Nucleus accumbens (tissue), 56 donors: ENCODE measurements at places on chromosomes 1 and 21.

- no peak for DNase-seq
Observed at GRCh38 chr1:95029532-95029931, 43.2 kb downstream of the ALG14 start.

DNA sequence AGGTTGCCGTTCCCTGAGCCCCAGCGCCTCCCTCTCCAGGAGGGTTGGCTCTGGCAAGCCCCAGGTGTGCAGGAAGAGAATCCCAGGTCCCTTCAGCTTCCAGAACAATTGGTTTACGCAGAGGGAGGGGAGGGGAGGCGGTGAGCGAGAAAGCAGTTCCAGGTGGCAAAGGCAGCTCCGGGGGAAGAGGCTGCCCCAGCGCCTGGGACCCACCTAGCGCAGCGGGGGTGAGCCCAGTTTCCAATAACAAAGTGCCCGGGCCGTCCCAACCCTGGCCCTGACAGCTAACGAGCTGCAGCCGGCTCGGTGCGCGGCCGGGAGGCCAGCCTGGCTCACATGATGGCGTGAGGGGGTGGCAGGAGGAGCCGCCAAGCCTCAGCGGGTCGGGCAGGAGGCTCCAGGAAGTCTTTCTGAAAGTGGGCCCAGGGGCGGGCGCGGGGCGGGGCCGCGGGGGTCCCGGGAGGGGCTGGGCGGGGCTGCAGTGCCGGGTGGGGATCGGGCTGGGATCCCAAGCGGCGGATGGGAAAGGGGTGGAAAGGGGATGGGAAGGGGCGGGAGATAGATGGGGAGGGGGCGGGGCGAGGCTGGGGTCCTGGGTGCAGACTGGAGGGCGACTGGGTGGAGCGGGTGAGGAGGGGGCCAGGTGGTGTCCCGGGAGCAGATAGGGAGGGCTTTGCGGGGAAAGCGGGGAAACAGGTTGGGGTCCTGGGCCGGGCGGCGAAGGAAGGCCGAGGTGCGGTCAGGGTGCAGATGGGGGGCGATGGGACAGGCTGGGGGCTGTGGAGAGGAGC is 22.8 kb downstream of the DHRS3 start:
- DNase-seq: no peak

- DNase-seq: no peak
Observed at GRCh38 chr1:213622365-213623063, 365.3 kb upstream of the PROX1 start.

DNA sequence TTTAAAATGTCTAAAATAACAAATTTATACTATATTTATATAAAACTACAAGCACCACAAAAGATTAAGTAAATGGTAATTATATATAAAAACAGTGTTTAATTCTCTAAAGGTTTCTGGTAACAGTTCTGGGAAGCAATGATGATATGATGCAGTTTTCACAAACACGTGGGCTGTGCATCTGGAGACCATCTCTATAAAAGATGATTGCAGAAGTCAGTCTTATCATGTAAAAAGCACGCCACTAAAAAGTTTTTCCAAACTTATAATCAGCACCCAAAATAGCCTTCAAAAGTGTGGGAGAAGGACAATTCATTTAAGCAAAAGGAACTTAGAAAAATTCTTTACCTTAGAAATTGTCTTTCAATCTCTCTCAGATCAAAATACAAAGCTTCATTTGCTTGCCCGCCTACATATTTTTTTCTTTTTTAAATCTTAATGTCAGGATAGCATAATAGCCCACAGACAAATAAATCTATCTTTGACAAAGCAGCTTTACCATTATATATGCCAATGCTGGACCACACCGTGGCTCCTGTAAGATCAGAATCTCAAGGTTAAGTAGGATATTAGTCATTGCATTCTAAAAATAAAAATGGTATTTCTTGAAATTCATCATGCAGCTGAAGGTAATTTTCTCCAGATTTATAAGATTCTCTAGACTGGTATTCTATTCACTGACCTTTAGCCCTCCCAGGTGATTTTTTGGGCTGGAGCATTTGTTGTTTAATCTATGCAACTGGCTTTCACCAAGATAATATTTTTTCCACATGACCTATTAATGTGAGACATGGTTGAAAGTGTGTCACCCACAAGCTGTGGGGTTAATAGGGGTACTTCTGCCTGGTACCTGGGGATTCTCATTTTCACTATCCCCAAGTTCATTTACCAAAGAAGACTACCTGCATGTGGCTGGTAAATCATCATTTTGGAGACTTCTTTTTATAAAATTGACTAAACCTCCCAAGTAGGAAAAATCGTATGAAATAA is 189.6 kb upstream of the ST6GALNAC5 start:
- DNase-seq: no peak

- no peak for DNase-seq
Observed at GRCh38 chr21:37437376-37438080, 71.0 kb downstream of the DYRK1A start.

DNA sequence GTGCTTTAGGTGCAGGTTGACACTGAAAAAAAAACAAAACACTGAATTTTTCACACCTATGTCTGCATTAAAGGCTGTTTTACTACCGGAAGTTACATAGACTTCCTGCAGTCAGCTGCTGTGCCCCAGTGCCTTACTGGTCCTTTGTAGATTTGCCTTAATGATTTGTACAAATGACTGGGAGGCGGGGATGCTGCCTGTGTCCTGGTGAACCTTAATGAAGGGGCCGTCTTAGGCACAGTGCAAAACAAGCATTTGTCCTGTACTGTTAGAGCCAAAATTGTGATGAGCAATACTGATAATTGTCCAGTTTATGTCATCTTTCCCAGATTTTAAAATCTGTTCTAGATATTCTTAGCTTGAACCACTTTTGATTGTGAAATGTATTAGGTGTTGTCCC is 90.9 kb upstream of the PGD start:
- DNase-seq: no peak

DNA sequence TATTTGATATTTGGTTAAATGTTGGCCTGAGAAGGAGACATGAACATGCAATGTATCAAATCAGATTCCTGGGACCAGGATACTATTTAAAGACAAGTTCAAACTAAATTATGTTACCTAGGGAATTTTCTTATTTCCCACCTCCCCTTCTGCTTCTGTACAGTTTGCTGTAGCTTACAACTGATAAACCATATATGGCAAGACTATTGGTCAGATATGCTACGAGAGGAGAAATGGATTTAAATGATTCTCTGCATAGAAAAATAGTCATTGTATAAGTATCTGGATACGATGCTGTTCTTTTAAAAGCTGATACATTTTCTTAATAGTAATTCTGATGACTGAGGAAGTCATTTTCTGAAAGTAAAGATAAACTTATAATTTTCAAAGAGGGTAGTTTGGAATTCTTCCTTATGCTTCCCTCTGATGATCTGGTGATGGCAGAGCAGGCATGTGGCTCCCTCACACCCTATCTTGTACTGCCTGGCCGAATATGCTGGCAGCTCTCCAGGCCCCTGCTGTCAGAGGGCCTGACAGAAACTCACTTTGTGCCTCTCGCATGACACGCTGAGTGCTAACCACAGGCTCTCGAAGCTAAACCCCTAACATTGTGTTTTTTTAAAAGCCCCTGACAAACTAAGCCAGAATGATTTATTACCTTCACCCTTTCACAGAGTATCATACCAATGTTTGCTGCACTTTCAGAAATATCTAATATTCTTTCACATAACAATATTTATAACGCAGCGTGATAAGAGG is 19.4 kb downstream of the RRP15 start:
- DNase-seq: no peak

GRCh38 chr1:183911285-183911684 is 106.4 kb downstream of the RGL1 start:
- DNase-seq: no peak

DNA sequence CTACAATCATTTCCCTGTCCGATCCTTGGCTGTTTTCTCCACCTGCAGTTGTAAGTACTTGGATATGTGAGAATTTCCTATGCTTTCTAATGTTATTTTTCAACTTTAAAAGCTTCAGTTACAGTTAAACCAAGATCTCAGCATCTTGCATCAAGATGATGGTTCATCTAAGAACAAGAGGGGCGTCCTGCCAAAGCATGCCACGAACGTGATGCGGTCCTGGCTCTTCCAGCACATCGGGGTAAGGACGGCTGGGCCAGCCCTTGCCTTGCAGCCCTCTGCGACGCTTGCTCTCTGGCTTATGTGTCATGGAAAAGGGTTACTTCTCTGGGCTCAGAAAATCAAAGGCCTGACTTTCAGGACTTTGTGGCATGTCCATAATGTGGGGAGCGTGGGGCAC is 46.8 kb downstream of the PKNOX1 start:
- DNase-seq: no peak

GRCh38 chr1:62082456-62083363 is 111.9 kb upstream of the L1TD1 start:
- no peak for DNase-seq

GRCh38 chr1:116379674-116380498 is 6.8 kb downstream of the ATP1A1 start:
- DNase-seq: no peak

GRCh38 chr1:233016798-233017197 is 66.4 kb downstream of the NTPCR start:
- DNase-seq: no peak

DNA sequence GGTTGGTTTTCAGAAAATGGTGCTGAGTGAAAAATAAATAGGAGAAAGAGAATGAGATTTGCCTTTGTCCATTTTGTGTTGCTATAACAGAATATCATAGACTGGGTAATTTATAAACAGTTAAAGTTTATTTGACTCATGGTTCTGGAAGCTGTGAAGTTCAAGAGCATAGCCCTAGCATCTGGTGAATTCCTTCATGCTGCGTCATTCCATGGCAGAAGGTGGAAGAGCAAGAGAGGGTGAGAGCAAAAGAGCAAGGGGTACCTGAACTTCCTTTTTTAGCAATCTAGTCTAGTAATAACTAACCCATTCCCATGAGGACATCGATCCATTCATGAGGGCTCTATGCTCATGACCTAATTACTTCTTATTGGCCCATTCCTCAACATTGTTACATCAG is 209.1 kb upstream of the ZP4 start:
- no peak for DNase-seq

DNA sequence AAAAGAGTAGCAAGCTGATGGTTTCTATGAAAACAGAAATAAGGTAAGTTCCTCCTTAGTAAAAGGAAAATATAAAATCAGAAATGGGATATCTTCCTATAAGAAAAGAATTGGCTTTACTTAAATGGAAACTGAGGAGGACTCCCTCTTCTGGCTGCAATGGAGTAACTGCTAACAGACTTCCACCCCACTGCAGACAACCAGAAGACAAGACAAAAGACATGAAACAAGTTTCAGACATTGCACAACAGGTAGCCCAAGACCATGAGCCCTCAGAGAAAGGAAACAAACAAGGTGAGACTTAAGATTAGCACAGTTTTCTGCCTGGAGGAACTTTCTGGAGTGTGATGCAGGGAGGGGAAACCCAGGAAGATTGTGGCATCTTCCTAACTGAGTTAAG is 17.0 kb upstream of the OLFML2B start:
- DNase-seq: no peak

GRCh38 chr1:61605607-61606321 is 119.2 kb downstream of the TM2D1 start:
- no peak for DNase-seq

GRCh38 chr1:1431845-1432273 is 3.6 kb upstream of the VWA1 start:
- DNase-seq: no peak

- DNase-seq: no peak
Observed at GRCh38 chr21:14785679-14786078, 239.6 kb upstream of the SAMSN1 start.

GRCh38 chr1:192776998-192777397 is 31.8 kb upstream of the RGS2 start:
- DNase-seq: no peak

DNA sequence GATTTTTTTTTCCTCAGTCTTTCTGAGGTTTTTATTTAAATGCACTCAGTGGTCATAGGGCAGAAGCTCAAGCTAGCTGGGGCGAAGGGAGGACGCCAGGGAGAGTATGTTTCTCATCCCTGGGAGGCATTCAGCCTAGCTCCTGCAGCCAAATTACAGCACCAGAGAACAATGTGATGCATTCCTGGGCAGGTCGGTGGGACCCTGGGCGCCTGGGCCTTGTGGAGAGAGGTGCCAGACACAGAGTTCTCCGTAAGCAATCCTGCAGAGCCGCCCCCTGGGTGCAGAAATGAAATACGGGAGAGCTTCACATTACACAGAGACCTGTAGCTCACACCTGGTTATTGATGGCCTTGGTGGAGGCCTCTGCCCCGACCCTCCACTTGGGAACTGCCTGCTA is 15.5 kb downstream of the WNT2B start:
- DNase-seq: no peak

DNA sequence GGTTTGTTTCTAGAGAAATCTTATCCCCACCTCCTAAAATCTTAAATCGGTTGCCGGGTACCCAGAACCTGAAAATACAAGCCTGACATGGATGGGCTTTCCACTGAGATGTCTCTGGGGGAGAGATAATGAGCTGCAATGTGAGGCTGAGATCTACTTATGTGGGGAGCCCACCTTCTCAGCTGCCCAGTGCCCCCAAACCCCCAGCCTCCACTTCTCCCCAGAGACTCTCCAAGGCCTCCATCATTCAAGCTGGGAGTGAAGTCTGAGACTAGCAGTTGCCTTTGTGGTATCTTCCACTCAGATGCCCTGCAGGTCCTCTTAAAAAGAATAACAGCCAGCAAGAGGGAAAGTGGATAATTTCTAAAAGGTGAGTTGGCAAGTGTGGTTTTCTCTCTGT is 11.7 kb upstream of the ACTRT2 start:
- DNase-seq: no peak

DNA sequence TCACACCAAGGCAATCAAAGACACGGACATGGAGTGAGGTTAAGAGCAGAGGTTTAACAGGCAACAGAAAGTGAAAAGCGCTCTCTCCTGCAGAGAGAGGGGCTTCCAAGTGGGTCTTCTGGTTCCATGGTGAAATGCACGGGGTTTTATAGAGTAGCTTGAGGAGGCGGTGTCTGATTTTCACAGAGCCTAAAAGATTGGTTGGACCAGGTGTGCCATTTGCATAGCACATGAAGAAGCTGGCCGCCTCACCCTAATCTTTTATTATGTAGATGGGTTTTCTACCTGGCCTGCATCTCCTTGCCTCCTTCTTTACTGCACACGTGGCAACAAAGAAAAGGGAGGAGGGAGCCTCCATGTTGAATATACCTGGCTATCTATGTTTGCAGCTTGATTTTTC is 197.3 kb downstream of the RYR2 start:
- no peak for DNase-seq

DNA sequence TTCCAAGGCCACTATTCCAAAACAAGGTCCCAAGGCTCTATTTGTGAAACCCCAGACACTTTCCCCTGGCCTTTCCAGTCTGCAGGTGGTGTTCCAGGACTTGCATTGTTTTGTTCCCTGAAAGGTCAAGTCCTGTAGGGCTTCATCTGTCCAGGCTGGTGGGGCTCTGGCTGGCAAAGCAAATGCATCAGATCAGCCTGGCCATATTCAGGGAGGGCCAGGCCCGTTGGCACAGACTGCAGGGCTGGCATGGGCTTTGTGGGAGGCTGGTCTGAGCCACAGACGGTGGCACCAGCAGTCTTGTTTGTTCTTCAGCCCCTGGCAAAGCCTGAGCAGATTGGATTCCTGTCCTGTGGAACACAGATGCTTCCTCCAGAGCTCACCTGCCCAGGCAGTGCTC is 93.0 kb downstream of the SPATA46 start:
- no peak for DNase-seq

- DNase-seq: no peak
Observed at GRCh38 chr1:8536515-8536914, 218.6 kb downstream of the SLC45A1 start.

GRCh38 chr1:151312826-151313225 is 14.4 kb downstream of the PI4KB start:
- no peak for DNase-seq
